ENCODE measurements at places on chromosomes 7 and 10.

DNA sequence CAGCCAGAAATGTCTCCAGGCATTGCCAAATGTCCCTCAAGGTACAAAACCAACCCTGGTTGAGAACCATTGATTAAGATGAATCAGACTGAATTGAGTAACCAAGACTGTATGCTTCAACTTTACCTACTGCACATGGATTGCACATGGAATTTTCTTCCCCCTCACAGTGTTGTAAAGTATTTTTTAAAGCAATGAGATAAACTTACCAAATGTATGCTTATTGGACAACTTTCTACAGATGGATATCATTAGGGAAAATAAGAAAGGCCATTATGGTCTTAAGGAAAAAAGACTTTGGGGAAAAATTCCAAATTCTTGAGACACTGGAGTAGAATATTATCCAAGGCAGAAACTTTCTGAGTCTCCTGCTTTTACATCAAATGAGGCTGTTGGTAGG, 20.9 kb upstream of the MTPN start:
- DNase-seq, result peak; percentile 14

DNA sequence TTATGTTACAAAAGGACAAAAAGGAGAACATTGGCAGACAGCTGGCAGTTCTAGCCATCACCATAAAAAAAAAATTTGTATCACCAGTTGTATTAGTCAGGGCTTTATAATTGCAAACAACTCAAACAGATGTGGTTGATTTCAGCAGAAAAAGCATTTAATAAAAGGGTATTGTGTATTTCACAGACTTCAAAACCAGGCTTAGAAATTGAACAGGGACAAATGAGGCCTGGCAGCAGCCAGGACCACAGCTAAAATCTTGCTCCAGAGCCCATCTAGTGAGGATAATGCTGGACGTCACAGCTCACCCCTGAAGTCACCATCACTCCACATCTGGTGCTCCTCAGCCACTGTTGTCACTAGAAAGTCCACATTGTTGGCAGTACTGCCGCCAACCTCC, 52.9 kb upstream of the CALD1 start:
- no peak for DNase-seq

DNA sequence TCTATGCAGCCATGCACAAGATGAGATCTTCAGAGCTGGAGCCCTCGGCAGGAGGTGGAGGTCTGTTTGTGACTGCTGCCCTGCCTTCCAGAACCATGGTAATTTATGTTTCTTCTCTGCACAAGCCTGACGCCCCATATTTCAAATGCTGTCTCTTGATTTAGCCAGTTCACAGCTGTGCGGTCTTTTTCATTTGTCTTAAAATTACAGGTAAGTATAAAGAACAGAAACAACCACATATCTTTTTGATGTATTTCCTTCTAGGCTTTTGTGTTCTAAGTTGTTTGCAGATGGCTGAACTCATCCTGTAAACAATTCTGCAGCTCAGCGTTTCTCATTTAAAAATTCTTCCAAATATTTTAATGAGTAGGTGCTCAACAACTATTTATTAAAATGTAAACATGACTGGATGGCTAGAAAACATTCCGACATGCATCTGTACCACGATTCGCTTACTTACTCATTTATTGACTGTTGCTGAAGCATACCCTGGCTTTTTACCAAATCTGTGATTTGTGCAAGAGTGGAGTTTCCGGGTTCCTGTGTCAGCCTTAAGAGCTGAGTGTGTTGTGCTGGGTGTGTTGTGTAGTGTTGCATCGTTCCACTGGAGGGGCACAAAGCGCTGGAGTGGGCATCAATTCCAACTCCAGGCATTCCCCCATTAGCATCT, 58.9 kb downstream of the PIP4K2A start:
- DNase-seq, result peak; percentile 62

DNA sequence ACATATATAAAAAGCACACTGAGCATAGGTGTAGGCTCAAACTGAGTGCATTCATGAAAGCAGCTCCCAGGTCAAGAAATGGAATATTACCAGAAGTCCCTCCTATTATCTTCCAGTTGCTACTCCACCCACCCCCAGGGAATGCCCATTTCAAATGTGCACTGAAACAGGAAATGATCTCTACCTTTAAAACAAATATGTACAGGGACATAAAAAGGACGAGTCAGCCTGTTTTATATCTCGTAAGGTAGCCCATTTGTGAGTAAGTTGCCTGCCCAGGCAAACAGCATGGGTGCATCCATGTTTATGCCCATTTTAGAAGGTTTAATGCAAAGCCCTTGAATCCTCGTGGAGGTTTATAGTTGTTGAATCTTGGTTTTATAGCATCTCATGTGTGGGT, 10.4 kb downstream of the FFAR4 start:
- no peak for DNase-seq

DNA sequence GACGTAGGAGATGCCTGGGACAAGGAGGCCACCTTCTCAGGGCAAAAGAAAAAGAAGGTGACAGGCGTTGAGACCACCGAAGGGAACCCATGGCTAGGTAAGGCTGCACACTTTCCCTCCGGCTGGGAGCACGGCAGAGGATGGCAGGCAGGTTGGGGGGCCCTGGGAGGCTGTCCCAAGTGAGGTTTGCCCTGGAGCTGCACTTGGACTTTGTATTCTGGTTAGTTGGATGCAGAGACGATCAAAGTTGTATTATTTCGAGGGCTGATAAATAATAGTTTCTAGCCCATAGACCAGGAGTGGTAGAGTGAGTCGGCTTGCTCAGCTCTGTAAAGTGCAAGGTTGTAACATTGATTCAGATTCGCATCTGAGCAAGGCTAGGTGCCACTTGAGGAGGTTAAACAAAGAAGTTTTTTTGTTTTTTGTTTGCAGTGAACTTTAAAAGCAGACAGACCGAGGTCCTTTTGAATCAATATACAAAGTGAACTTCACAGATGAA, 608 bp downstream of the ENTPD7 start:
- no peak for DNase-seq

- DNase-seq, result peak; percentile 62
Observed at GRCh38 chr10:11533328-11533781, 78.1 kb downstream of the USP6NL start.

- no peak for DNase-seq
Observed at GRCh38 chr7:128203710-128204214, 37.3 kb upstream of the LEP start.

DNA sequence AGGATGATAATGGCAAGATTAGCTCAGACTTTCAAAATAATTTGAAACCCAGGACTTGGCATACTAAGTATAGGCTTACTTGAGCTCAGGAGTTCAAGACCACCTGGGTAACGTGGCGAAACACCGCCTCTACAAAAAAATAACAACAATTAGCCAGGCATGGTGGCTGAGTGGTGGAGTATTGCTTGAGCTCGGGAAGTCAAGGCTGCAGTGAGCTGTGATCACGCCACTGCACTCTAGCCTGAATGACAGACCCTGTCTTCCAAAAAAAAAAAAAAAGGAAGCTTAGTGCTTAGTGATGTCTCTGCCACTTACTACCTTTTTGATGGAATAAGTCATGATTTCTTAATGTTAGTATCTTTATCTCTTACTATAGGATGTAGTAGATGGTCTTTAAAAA, 25.5 kb downstream of the RABGEF1 start:
- no peak for DNase-seq

DNA sequence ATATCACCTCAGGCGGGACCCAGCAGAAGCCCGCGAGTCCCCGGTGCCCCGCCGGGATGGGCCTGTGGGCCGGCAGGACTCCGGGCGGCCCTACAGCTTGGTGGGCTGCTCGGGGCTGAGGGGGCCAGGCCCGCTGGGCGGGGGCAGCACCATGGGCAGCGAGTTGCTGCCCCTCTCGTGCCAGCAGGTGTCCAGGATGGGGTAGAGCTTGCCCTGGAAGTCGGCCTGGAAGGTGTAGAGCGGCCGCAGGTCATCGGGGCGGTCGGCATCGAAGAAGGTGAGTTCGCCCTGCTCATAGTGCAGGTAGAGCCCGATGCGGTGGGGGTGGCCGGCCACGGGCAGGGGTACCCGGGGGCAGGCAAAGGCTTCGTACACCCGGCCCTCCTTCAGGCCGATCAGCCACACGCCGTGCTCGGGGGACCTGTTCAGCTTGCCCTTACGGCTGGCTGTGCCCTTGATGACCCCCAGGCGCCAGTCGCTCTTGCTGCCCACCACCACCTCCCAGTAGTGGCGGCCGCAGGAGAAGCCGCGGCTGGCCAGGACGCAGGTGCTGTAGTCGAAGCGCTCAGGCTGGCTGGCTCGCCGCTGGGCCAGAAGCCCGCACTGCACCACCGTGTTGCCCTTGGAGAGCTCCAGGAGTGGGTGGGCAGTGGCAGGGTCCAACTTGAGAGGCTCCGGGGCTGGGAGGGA, 4.3 kb upstream of the NSUN5 start:
- DNase-seq, result no peak

DNA sequence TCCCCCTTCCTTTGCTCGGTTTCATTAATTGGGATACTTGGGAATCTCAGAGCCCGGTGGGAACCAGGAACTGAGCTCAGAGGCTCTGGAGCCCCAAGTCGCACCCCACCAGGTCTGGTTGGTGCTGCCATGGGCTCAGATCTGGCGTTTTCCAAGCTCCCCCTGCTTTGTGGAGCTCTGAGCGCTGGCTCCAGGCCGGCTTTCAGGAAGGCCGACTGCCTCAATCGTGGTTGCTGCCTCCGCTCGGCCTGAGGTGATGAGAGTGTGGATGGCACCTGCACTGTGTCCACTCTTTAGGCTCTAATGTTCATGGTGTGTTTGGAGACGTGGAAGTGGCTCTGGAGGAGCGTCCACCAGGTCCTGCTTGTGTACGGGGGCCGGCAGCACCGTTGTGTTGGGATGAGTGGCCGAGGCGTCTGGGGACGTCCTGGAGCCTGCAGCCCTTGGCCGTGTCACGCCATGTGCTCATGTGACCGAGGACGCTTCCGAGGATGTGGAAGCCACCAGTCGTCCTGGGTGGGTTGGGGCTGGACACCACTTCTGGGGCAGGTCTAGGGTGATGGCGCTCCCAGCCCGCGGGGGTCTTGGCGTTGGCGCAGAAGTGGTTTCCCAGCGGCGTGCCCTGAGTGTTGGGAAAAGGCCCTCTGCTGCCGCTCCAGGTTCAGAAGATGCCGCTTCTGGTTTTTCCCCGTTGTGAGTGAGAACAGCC, 8.2 kb downstream of the INPP5A start:
- DNase-seq, result no peak

- peak; percentile 14 for DNase-seq
Observed at GRCh38 chr10:18683427-18683826, 24.2 kb downstream of the ARL5B start.

GRCh38 chr7:134827889-134828288, 48.5 kb downstream of the CALD1 start:
- no peak for DNase-seq

GRCh38 chr10:99945263-99945662, 64.5 kb downstream of the DNMBP start:
- DNase-seq, result peak; percentile 82

GRCh38 chr7:134704827-134705226, 58.2 kb downstream of the BPGM start:
- no peak for DNase-seq

- no peak for DNase-seq
Observed at GRCh38 chr7:125450749-125451148, 521.1 kb upstream of the POT1 start.

DNA sequence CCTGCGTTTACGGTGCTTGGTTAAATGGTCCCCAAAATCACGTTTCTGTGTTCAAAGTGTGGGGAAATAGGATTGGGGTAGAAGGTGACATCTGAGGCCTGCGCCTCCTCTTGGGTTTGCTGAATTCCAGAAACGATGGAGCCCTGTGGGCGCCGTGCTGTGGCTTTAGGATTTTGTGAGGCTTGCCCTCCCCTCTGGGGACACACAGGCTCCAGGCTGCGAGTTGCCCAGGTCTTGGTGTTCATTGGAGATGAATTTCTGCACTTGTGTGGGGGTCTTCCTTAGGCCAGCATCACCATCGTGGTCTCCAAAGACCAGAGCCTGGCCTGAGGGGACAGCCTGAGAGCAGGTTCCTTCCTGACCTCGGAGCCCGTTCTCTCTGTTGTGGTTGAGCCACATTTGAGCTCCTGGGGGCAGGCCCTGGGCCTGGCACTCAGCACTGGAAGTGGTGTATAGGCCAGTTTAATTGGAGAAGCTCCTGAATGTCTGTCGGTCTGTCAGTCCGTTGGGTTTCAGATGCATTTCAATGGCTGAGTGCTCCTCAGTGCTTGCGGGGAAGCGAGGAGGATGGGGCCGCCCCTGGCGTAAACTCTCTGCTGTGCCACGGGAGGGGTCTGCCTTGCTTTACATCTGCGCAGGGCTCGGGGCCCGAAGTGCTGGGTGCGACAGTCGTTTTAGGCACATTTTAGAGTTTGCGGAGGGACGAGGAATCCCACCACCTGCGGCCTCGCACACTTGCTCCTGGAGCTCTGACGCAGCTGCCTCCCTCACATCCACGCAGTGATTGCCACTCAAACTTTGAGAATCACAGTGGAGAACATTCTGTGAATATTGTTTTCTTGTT, 71.7 kb downstream of the DNAJB6 start:
- no peak for DNase-seq

DNA sequence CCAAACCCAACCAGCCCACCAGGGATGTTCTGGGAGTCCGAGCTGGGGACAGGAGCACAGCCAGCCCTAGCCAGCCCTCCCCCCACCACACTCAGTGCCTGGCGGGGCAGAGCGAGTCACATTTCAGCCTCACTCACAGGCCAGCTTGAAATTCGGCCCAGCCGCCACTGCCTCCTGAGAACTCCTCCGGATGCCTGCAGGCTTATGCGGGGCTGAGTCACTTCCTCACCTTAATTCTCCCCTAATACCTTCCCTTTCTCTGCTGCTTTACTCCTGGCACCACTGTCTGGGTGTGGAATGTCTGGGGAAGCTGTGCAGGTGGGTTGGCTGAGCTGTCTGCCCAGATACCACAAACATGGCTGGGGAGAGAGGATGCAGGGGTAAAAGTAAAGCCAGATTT, 22.6 kb upstream of the DLG5 start:
- DNase-seq, result no peak

DNA sequence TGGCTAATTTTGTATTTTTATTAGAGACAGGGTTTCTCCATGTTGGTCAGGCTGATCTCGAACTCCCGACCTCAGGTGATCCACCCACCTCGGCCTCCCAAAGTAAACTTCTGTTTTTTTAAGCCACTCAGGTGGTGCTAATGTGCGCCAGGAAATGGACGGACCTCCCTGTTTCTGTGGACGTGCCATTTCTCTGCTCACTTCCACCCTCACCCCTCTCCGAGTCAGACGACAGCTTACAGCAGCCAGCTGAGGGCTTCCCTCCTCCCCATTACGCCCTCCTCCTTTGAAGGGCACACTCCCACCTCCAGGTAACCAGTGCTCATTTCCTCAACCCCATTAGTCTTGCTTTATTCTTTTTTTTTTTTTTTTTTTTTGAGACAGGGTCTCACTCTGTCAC, 41.7 kb upstream of the EZH2 start:
- DNase-seq, result no peak

GRCh38 chr7:144379776-144380384, 23.6 kb downstream of the NOBOX start:
- DNase-seq, result no peak

- DNase-seq, result no peak
Observed at GRCh38 chr10:106183041-106183440, 981.5 kb downstream of the SORCS1 start.

Measured in AG09319 (cell line).